Head of caudate nucleus (tissue), 42 donors: ENCODE measurements at places on chromosomes 1 and 21.

DNA sequence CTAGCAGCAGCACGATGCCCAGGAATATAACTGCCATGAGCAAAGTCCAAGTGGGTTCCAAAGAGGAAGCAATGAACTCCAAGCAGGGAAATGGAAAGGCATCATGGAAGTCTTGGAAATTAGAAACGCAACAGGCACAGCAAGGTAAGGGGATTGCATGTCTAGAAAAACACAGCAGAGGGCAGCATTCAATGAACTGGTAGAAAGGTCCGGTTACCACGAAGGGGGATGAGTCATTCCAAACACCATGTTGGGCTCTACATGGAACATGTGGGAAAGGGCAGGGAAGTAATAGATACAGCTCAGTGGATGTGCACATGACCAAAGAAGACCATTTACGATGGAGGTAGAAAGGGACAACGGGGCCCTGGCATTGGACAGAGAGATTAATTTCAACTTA is 36.4 kb downstream of the RXRG start:
- no peak for DNase-seq

GRCh38 chr1:203225071-203225470 is 4.4 kb downstream of the CHIT1 start:
- no peak for DNase-seq

GRCh38 chr1:42311897-42312296 is 23.1 kb downstream of the FOXJ3 start:
- no peak for DNase-seq

- DNase-seq: no peak
Observed at GRCh38 chr1:116178837-116179236, 67.6 kb downstream of the MAB21L3 start.

- DNase-seq: peak; percentile 81
Observed at GRCh38 chr1:40951943-40952743, 27.4 kb upstream of the CTPS1 start.

DNA sequence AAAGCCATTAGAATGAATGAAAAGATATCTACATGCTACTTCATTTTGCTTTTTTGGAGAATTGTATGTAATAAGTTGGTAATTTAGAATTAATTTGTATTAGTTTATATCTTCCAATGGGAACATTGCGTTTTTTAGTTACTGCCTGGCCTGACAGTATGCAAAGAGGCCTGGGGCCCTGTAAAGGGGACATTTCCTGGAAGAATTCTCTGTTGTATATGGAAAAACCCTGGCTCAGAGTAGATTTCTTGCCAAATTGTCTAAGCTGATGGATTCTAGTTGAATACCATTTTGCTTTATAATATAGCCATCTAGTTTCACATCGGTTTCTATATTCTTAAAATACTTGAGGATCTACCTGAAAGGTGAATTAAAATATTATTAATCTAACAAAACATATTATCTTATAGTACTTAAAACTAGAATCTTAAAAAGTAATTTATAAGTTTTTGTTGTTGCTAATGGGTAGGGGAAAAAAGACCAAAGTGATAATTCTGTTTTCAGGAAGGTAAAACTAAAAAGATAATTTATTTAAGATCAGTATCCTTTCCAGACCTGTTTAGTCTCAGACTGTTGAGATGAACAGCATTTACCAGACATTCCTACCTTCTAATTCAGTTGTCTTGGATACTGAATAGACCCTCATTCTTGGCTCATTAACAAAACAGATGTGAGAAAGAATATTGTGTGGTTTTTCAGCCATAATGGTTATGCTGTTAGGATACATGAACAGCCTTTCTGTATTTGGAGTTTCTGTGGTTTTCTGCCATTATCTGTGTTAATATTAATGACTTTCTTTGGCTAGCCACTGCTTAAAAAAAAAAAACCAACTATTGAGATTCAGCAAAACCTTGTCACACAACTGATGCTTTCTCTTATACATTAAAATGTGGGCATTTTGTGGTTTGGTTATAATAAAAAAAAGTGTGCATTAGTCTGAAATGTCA is 4.8 kb downstream of the AGO3 start:
- no peak for DNase-seq

- DNase-seq: no peak
Observed at GRCh38 chr1:28326515-28326914, 2.3 kb upstream of the MED18 start.

DNA sequence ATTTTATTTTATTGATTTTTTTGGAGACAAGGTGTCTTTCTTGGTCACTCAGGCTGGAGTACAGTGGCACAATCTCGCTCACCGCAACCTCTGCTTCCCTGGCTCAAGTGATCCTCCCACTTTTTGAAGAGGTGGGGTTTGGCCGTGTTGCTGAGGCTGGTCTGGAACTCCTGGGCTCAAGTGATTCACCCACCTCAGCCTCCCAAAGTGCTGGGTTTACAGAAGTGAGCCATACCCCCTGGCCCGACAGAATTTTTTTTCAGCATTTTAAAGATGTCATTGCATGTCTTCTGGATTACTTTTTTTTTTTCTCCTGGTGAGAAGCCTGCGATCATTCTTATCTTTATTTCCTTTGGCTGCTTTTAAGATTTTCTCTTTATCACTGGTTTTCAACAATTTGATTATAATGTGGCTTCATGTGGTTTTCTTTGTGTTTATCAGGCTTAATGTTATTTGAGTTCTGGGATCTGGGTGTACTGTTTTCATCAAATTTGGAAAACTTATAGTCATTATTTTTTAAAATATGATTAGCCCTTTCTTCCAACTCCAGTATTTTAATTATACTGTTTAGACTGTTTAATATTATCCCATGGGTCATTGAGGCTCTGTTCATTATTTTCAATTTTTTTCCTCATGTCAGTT is 23.1 kb upstream of the PTBP2 start:
- DNase-seq: no peak

DNA sequence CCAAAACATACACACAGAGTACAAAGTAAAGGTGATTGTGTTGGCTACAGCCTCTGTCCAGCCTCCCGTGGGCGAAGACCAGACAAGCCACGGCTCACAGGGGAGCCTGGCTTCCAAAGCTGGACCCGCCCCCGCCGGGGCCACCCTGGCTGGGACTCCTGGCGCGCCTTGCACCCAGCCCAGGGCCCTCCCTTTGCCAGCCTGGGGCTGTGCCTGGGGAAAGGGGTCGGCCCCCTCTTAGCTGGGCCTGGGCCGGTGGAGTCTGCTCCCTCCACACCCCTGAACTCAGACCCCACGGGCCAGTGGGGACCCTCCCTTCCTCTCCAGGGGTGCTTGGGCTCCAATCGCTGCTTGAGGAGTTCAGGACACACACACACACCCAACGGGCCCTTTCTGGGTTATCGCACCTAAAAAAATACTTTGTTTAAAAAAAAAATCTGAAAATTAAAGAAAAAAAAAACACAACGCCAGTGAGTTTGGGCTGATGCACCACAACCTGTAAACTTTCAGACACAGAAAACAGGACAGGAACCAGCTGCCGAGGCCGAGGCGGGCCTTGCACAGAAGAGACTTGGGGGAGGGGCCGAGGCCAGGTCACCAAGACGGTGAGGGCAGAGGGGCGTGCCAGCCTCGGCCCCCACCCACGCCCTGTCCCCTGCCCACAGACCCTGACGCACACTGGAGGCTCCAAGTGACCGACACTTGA is 56.3 kb downstream of the KCNAB2 start:
- DNase-seq: no peak

DNA sequence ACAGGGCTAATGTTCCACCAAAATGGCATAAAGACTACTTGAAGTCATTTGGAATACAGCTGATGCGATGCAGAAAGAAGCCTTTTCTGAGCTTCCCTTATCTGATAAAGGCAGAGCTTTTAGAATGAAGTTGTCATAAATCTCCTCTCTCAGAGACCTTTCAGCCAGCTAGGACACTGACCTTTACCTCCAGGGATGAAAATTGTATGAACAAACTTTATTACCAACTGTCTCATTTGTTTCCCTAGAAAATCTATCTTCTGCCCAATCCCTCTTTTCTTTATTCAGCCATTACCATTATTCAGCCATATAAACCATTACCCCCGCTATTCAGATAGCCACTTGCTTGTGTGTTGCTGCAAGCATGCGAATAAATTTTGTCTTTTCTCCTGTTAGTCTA is 29.7 kb upstream of the RNF2 start:
- DNase-seq: no peak

GRCh38 chr1:44611866-44612265 is 62.4 kb downstream of the TMEM53 start:
- DNase-seq: no peak

GRCh38 chr1:150366416-150367296 is 2.7 kb downstream of the RPRD2 start:
- DNase-seq: no peak

DNA sequence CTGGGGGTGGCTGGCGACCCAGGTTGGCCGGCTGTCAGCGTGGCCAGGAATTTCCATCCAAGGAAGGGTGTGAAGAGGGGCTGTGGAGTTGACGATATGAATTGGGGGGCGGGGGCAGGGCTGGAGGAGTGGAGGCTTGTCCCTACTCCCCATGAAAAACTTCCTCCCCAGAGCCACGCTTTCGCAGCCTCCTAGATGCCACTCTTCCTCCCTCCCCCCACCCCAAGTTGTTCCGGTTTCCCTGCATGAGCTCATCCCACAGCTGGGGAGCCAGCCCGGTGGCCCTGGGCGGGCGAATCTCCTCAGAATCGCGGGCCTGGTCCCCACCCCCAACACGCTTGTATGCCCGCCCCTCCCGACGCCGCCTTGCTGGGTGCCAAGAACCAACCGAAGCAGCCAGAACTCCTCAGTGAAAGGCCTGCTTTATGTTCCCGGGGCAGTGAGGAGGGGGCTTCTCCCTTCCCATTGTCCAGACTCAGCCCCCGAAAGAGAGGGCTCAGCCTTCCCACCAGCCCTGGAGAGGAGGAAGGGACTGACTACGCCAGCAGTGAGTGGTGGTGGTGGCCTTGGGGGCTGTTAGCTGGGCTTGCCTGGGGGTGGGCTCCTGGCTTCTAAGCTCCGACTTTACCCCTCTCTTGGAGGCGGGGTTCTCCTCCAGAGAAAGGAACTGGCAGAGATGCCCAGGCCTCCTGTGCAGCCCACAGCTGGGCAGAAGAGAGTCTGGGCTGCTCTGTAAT is 1.8 kb upstream of the CSMD2 start:
- DNase-seq: peak; percentile 94

DNA sequence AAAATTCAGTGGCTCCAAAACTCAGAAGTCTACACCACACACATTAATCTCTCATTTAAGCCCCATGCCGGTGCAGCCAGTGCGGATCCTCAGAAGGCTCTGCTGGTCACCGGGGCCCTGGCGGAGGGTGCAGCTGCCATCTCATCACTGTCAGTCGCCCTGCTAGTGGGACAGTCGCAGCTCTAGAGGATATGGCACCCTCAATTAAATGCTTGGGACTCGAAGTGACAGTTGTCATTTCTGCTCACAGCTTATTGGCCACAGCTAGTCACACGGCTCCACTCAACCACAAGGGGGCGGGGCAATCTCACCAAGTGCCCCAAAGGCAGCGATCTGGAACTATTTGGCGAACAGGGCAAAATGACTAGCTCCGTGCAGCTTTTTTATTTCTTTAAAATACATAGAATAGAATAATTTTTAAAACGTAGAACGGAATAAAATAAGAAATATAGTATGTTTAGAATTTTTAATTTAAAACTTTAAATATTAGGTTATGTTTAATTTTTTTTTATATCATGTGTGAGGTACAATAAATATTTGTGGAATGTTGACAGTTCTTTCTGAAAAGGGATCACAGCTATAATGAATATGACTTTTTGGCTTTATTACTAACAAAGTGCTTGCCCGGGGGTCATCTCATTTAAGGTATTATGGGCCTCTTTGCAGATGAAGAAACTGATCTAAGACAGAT is 8.0 kb upstream of the MAN1C1 start:
- DNase-seq: peak; percentile 91

GRCh38 chr21:32824950-32825349 is 53.4 kb upstream of the PAXBP1 start:
- DNase-seq: no peak

GRCh38 chr1:39898648-39899603 is 2.8 kb downstream of the MYCL start:
- peak; percentile 88 for DNase-seq

GRCh38 chr21:20270365-20271055 is 727.7 kb upstream of the NCAM2 start:
- no peak for DNase-seq

GRCh38 chr1:189627427-189627826 is 850.2 kb downstream of the BRINP3 start:
- DNase-seq: no peak

GRCh38 chr1:229013981-229014380 is 256.9 kb upstream of the RAB4A start:
- no peak for DNase-seq
